Keratinocyte (primary cell): ENCODE measurements at places on chromosomes 5 and 9. TPM values are rescaled to one million over a fixed set of nuclear protein-coding genes. Genes with fewer than 3 reads are reported as not detected.

GRCh38 chr5:173494446-173494845 lies 122.0 kb downstream of the BOD1 start:
- DNase-seq, result no peak

- DNase-seq, result no peak
Observed at GRCh38 chr9:121404906-121405305, 34.9 kb upstream of the STOM start.

Gene CSF2
- 6.9 to 9.2 TPM (median 7.2 TPM) in 3 replicates for polyA plus RNA-seq

GRCh38 chr9:121455527-121456239 lies 44.0 kb downstream of the GGTA1 start:
- no peak for DNase-seq

Gene GRXCR2
- 0.03 to 0.05 TPM in 2 of 3 replicates, not detected in the other for polyA plus RNA-seq

Gene SVEP1
- 0.09 to 0.14 TPM (median 0.10 TPM) in 3 replicates for polyA plus RNA-seq

DNA sequence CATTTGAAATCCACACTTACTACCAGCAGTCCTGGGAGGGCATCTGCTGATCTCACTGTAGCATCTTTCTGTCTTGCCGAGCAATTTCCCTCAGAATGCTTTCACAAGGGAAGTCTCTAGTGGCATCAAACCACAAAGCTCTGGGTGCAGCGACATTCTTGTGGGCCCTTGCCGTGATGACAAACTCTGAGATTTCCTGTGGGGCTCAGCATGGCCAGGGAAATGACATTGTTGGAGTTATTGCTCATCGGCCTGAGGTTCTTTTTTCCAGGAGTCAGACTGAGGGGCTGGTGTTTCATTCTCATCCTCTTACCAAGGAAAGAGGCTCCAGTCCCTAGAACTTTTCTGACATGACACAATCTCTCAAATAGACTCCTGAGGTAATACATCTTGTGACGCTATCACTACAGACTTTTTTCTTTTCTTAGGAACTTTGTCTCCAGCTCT lies 51.4 kb downstream of the PFDN1 start:
- peak; percentile 53 for DNase-seq

Gene DPYSL3
- 2.8 to 5.8 TPM (median 4.8 TPM) in 3 replicates for polyA plus RNA-seq

Gene SPINK13
- not detected in 3 replicates for polyA plus RNA-seq

Gene RNF180
- 1.8 to 2.8 TPM (median 2.4 TPM) in 3 replicates for polyA plus RNA-seq

DNA sequence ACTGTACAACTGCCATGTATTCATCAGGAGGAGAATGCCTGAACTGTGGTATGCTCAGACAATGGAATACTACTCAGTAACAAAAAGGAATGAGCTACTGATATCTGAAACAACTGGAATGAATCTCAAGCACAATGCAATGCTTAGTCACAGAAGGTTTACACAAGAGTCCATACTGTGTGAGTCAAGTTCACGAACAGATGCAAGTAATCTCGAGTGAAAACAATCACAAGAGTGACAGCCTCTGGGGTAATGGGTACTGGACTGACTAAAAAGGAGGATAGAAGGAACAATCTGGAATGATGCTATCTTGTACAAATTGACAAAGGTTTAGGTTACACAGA lies 19.5 kb upstream of the GOLGA1 start:
- DNase-seq, result no peak

GRCh38 chr5:113356487-113356886 lies 78.3 kb downstream of the TSSK1B start:
- DNase-seq, result no peak

DNA sequence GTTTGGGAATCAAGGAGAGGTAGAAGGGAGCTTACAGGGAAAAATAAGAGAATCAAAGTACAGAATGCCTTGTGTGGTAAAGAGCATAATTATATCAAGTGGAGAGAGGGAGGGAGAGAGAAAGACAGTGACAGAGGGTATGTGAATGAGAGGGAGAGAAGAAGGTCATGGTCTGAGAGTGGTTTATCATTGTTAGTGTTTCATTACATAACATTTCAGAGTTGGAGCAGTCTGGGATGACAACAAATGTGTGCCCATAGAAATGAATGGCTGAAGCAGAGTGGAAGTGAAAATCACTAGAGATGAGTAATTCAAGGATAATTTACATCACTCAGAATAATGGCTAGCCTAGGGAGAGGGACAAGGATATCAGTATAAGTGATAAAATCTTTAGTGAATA lies 799.2 kb downstream of the TLE1 start:
- DNase-seq, result no peak

GRCh38 chr9:11158063-11158462 lies 545.3 kb upstream of the PTPRD start:
- no peak for DNase-seq

Gene PCDHB12
- 0.03 TPM in 1 of 3 replicates, not detected in the others for polyA plus RNA-seq

Gene CAVIN4
- 0.10 to 0.18 TPM (median 0.18 TPM) in 3 replicates for polyA plus RNA-seq

Gene AGXT2
- polyA plus RNA-seq, result not detected in 3 replicates

GRCh38 chr5:169705322-169705721 lies 68.2 kb downstream of the DOCK2 start:
- no peak for DNase-seq

- DNase-seq, result peak; percentile 46
Observed at GRCh38 chr5:74870299-74871067, 4.3 kb upstream of the FAM169A start.

Gene MAP1B
- polyA plus RNA-seq, result 3.3 to 5.5 TPM (median 3.6 TPM) in 3 replicates

DNA sequence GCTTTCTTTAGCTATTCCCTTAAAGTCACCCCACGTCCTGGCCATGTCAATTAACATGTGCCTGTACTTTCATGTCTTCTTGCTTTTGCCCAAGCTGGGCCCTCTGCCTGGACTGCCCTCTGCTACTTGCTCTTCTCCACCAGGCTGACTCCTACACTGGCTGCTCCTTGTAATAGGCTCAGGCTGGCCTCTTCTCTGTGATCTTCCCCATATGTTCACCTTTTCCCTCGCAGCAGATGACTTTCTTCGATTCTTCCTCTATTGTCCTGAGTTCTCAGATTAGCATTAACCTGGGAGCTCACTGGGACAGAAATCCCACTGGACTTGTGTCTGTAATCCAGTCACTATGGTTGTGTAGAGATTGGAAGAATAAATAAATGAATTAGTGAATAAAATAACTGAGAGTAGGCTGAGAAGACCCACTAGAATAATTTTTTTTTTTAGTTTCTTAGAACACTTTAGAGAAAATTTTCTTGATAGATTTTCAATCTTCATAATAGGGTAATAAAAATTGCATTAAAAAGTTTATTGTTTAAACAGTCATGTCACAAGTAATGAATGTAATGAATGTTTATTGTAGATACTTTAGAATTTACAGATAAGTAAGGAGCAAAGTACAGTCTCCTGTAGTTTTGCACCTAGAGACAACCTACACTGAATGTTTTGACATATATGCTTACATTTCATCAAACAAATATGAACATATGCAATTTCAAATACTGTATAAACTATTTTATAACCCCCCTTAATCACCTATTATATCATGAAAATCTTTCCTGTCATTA lies 47.4 kb upstream of the TNFSF15 start:
- DNase-seq, result no peak

- DNase-seq, result no peak
Observed at GRCh38 chr5:180802325-180803180, at the start of gene MGAT1. TSS of gene MGAT1 (minus strand) at chr5:180802806. CDS start at chr5:180792971, 9,835 bp downstream.

- no peak for DNase-seq
Observed at GRCh38 chr5:147017191-147017590, 138.6 kb upstream of the PPP2R2B start.

Gene FOXD4L3
- not detected in 3 replicates for polyA plus RNA-seq

Gene WNK2
- polyA plus RNA-seq, result 0.05 TPM in 1 of 3 replicates, not detected in the others

DNA sequence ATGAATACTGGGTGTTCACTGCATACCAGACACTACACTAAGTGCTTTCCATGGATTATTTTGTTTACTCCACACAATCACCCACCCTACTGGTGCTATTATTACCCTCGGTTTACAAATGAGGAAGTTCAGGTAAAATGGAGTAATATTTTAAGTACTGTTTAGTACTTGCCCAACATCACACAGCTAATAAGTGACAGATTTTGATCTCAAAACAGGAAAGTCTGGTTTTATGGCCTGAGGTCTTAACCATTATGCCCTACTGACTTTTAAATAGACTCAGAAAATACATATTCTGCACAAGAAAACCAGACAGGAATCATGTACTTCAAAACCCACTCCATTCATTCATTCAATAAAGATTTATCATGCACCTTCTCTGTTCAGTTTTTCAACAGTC lies 431.0 kb upstream of the TLE4 start:
- no peak for DNase-seq

DNA sequence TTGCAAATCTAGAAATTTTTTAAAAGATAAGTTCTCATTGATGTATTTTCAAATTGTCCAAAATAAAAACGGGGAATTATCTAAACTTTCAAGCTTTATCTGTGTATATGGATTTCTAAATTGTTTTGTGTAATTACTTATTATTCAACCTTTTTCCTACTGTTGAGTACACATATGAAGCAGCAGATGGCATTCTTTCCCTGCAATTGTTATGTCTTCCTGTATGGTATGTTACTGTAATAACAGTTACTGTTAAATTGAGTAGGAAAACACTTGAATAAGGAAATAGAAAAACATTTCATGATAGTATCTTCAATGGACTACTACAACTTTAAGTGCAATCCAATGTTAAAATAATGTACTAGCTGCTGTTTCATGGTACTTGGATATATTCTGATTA lies 124.8 kb downstream of the RANBP17 start:
- no peak for DNase-seq

- no peak for DNase-seq
Observed at GRCh38 chr9:95285307-95285706, 32.2 kb downstream of the FANCC start.

GRCh38 chr9:113992276-113992951 lies 85.7 kb downstream of the AMBP start:
- no peak for DNase-seq

DNA sequence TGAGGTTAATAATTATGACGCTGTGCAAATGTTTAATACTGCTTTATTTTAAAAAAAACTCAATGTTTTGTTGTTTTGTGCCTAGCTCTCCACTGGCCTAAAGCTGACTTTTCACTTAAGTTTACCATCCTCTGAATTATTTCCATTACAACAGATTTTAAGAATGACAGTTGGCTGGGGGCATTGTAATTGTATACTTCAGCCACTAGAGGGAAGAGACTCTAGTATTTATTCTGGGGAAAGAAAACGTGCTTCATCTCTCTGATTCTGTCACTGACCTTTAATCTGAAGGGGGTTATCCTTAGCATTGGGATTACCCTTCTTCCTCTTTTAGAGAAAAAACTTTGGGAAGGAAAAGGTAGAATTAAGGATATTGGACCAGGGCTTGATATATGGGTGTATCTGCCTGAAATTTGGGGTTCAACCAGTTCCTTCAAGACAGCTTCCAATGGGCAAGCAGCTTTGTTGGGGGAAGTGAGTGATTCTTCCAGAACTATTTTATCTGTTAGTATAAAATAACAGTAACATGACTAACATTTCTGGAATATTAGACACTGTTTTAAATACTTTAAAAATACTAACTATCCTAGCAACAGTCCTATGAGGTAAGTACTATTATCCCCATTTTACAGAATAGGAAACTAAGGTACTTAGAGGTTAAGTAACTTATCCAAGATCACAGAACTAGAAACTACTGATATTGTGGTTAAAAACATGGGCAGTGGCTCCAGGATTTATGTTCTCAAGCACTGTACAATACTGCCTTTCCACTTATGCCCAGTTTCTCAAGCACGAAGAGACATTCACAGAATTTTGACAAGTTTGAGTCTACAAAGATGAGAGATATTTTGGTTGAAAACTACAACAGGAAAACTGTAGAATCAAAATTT lies 208.4 kb downstream of the CD180 start:
- DNase-seq, result no peak

DNA sequence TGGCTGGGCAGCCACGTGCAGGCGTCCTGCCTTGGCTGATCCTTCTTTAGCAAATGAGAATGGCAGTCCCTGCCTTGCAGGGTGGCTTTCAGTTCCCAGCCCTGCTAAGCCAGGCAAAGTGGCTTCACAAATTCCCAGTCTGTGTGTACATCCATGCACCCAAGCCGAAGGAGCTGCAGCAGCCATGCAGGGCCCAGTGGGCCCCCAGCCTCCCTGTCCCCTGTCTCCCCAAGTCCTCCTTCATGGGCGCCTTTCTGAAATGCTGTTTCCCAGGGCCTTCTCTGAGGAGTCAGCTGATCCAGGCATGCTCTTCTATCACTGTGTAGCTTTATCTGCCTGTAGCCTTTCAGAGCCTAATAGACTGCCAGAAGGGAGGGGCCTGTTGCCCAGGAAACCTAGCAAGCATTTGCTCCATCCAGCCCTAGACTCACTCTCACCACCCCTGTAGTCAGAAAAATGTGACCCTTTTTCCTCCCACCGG lies 47.4 kb upstream of the SHC3 start:
- DNase-seq, result no peak
